Astrocyte of the hippocampus (primary cell): ENCODE measurements at places on chromosomes 7 and 10.

- no peak for DNase-seq
These were observed 102.8 kb downstream of the COL13A1 start for GRCh38 chr10:69904533-69904932.

DNA sequence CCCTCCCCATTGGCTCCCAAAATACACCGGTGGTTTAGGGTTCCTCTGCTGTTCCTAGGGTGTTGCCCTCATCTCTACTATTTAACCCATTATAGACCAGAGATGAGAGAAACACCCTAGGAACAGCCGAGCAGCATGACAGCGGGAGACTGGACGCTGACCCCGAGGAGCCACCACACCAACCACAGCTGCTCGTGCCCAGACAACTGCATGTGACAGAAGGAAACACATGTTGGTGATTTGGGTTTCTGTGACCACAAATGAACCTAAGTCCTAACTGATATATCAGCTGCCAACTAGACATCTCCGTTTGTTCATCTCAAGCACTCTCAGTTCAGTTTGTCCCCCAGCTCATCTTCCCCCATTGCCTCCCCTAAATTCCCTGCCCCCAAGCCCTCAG lies 13.4 kb downstream of the CFAP43 start:
- DNase-seq: no peak

DNA sequence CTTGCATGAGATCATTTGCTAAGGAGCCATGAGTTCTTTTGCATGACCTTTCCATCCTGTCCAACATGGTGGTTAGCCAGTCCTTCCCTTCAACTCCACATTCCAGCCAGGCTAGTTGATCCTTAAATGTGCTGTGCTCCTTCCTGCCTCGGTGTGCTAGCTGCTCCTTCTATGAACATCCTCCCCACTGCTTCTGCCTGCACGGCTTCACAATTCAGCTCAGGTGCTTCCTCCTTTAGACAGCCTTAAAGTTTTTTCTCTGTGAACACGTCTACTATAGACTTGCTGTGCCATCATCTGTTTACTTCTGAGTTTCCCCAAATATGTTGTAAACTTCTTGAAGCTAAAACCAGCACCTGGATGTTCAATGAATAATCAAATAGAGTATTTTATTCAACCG lies 95.5 kb downstream of the OTUD1 start:
- DNase-seq: no peak

- DNase-seq: peak; percentile 55
These were observed 22.1 kb downstream of the HKDC1 start for GRCh38 chr10:69242040-69242851.

DNA sequence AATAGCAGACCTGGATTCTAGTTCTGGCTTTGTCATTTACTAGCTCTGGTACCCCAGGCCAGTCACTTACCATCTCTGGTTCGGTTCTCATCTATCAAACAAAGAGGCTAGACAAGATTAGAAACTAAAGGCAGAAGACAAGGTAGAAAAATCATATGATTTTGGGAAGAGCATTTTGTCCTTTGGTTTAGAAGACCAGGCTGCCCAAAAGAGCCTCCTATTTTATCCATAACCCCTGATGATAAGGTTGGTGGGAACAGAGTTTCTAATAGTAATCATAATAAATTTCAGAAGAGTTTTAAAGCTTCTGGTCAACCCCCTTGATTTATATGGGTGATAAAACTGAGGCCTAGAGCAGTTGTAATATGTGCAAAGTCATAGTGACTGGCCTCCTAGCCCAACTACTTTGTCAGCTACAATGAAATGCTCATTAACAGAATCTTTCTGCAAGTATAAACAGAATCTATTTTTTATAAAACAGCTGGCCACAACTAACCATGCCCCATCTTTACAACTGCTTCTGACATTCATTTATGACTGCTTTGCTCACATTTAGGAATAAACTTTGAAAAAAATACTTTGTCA lies 23.4 kb downstream of the COX15 start:
- no peak for DNase-seq

GRCh38 chr7:101442426-101443070 lies 79.9 kb downstream of the COL26A1 start:
- DNase-seq: peak; percentile 32

- peak; percentile 51 for DNase-seq
These were observed 609 bp downstream of the KLRG2 start for GRCh38 chr7:139482662-139483466.

GRCh38 chr10:79106256-79107050 lies 37.7 kb downstream of the ZMIZ1 start:
- no peak for DNase-seq

DNA sequence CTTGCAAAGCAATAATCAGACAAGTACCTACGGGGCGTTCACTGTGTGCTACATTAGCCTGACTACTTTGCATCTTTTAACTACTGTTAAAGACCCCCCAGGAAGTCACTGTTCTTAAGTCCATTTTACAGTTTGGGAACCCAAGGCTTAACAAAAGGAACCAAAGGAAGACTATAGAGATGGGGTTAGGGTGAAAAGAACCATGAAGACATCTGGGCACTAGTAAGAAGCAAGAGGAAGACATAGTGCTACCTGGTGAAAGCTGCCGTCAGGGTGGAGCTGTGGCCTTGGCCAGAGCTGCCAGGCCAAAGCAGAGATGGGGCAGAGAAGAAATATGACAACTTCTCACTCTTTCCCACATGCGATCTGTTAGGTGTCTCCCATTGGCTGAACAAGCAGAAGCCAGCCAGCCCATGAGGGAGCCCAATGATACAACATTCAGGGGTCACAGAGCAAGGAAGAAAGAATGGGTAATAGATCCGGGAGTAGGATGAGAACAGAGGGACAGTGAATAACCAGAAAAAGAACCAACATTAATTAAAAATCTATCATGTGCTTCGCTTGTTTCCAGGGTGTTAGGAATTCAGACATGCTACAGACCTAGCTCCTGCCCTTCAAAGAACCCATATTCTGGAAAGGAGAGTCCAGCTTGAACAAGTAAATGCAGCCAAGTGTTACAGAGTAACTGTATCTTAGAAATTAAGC lies 85.4 kb downstream of the ARID5B start:
- no peak for DNase-seq

DNA sequence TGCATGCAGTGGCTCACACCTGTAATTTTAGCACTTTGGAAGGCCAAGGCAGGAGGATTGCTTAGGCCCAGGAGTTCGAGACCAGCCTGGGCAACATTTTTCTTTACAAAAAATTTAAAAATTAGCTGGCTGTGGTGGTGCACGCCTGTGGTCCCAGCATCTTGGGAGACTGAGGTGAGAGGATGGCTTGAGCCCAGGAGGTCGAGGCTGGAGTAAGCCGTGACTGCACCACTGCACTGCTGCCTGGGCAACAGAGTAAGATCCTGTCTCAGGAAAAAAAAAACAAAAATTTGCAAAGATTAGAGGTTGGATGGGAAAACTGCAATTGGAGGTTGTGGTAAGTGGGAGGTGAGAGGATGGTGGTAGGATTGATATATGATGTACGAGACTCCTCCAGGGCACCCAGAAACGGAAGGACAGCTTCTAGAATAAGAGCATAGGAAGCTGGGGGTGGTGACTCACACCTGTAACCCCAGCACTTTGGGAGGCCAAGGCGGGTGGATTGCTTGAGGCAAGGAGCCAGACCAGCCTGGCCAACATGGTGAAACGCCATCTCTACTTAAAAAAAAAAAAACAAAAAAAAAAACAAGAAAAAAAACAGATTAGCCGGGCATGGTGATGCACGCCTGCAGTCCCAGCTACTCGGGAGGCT lies 19.1 kb upstream of the PARP12 start:
- no peak for DNase-seq

- no peak for DNase-seq
These were observed 248.1 kb downstream of the ELFN1 start for GRCh38 chr7:1918063-1918645.

GRCh38 chr7:40283391-40283790 lies 148.6 kb downstream of the SUGCT start:
- peak; percentile 72 for DNase-seq

DNA sequence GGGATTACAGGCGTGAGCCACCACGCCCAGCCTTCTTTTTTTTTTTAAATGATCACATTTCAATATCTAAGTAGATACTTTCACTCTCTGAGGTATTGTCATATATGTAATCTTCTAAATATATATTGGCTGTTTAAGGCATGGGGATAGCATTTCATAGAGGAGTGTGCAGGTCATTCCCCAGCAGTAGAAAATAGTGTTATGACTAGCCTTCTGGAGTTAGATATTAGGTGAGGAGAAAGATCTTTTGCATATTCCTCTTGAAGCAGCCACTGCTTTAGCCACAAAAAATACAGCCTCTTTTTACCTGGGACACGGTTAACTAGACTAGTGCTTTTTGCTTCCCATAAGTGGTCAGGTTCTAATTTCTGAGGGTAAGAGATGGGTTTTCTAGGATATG lies 28.9 kb downstream of the ADD3 start:
- DNase-seq: no peak

- peak; percentile 62 for DNase-seq
These were observed 25.0 kb downstream of the ZNF365 start for GRCh38 chr10:62399211-62399610.

DNA sequence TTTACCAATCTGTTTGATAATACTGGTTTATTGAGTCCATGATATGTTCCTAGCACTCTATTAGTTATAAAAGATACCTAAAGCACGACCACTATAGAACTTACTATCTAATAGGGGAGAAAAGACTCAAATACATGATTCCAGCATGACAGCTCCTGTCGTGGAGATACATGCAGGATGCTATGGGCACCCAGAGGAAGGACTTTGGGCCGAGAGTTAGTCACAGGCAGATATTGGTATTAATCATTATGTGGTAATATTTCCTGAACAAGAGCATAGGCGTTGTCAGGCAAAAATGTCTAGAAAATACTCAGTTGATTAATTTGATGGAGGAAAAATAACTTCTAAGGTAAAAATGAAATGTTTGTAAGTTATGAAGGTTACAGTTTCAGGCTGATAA lies 31.8 kb downstream of the CNNM2 start:
- no peak for DNase-seq
